ENCODE measurements at places on chromosomes 12 and 14.

- no peak for DNase-seq
These were observed 354.3 kb upstream of the SFSWAP start for GRCh38 chr12:131356485-131357184.

DNA sequence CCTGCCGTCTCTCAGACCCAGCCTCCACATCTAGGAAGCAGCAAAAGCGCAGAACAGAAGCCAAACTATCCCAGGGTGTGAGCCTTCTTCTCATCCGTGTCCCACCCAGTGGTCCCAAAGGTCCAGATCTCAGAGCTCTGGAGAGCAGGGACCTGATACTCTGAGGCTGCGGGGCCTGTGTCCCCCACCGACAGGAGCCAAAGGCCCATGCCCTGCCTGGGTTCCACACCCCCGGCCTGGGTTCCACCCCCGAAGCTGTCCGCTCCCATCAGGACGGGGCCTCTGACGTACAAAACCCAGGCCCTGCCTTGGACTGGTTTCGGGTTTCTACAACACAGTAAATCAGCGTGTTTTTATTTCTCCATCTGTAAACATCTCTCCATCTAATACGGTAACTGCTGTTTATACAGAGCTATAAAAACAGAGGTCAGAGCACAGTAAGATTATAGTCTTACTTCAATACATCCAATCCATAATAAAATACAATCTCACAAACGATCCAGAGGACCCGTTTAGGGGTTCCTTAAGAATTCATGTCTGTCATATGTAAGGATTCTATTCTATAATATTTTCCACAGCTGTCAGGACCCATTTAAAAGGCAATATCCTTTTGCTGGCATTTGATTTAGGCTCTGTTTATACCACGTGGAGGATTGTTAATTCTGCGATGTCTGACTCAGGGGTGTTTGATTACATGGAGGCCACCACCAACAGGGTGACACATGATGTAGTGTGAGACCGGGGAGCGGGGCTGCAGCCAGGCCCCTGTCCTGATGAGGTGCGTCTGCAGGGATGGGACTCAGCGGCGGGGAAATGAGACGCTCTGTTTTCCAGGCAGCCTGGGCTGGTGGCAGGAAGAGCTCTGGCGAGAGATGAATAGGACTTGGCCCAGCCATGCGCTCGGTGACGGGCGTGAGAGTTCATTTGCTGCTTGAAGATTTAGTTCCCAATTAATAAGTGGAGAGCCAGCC is 110.3 kb downstream of the DICER1 start:
- no peak for DNase-seq

DNA sequence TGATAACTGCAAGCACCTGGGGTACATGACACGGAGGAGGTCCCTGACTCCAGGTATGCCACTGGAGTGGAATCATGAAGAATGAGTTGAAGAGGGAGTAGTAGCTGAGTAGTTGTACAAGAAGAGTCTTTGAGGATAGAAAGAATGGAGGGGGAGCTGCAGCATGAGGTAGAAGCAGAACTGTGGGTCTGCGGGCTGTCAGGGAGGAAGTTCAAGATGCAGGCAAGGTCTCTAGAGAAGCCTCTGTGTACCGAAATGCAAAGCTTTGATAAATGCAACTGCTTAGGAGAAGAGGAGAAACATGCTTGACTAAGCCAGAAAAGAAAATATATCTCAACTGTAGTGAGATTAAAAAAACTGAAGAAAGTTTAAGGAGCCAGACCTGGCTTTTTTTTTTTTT is 91.5 kb downstream of the CPNE8 start:
- DNase-seq = no peak

- no peak for DNase-seq
These were observed 2.2 kb upstream of the RPAP3 start for GRCh38 chr12:47707905-47708543.

DNA sequence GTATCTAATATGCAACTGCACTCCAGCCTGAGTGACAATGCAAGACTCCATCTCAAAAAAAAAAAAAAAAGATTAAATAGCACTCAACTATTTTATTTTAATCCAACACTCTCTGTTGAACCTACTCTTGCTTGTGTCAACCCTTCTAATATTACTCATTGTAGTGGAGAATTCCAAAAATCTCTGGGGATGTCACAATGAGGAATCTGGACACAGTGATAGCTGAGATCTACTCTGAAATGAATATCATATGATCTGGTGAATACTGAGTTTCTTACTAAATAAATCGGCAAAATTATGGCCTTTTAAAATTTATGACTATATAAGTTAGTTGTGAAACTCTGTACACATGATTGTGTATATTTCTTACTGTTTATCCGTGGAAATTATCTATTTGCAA is 418.2 kb downstream of the BCAT1 start:
- no peak for DNase-seq

GRCh38 chr12:105272814-105273416 is 36.9 kb upstream of the APPL2 start:
- DNase-seq = no peak

DNA sequence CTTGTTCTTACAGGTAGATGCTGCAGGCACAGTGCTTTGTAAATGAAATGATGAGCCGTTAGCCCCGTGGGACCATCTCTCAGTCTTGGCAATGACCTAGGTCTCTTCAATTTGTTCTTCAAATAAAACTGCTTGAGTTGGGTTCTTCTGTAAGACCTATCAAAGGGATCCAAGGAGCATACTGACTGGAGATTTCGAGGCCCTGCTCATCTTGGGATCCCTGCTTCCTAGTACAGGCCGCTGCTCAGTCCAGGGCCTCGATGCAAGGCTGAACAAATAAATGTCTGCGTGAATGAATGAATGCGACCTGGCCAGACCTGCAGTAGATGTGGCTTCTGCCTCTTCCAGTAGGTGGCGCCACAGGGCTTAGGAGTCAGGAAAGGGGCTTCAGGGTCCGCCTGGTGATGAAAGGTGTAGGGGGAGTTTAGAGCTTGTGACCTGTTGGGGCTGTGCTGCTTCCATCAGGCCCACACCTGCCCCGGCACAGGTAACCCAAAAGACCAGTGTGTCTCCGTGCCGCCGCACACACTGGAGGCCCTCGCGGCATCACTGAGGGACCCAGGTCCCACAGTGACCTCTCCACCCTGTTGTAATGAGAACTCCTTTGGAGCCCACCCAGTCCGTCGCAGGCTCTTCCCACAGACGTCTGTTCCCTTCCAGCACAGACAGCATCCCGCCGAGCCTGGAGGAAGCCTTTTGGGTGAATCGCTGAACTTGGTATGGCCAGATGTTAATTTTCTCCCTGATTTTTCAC is 4.4 kb downstream of the CACNA1C start:
- DNase-seq = peak; percentile 76

- DNase-seq = no peak
These were observed 272.5 kb downstream of the SLC15A4 start for GRCh38 chr12:128551266-128551665.

DNA sequence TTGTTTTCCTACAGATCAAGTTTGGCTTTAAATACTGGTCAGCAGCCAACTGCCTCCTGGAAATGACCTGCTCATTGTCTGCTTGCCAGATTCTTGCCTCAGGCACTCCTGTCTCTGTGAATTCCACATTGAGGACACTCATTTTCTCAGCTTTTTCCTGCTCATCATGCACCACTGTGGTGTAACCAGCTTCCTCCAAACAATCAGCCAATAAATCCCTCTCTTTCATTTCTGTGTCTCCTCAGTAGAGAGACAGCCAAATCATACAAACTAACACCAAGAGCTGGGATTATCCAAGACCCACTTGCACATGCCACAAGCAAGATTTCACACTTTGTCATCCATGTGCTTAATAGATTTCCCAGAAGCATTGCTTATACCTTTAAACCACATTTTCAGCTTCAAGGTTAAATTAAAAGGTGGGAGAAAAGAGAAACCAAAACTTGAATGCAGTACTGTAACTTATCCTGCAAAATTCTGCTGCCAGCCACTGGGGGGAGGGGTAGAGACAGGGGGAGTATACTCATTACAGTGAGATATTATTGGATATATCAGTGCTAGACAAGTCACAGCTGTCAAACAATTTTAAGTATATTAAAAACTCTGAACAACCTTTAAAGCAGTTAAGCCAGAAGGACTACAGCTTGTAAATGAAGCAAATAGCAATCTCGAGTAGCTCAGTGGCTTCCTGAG is 105.0 kb downstream of the PPP2R5E start:
- no peak for DNase-seq

GRCh38 chr12:24791622-24792021 is 157.3 kb downstream of the BCAT1 start:
- DNase-seq = no peak

GRCh38 chr14:54369343-54369742 is 27.5 kb upstream of the CDKN3 start:
- no peak for DNase-seq

GRCh38 chr12:40032433-40033241 is 73.2 kb downstream of the SLC2A13 start:
- DNase-seq = no peak

DNA sequence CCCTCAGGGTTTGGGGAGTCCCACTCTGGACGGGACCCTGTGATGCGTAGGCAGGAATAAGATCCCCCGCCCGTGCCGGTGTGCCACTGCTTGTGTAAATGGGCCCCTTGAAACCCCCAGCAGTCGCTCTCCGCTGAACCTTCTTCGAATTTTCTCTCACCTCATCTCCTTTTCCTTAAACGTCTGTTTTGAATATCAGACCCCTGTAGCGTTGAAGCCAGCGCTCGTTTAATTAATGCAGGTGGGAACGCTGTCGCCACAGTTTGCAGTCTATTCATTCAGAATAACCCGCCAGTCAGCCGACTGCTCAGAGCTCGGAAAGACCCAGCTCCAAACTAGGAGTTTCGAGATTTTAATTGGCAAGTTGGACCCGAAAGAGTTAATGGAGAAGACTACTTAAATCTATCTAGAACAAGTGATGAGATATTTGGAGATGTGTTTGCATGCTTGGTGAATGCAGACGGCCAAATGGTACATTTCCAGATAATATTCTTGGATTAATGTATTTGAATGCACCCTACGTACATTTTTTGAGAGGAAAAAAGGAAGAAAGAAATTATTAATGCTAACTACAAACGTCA is 739 bp upstream of the PPP2R5E start:
- peak; percentile 8 for DNase-seq

DNA sequence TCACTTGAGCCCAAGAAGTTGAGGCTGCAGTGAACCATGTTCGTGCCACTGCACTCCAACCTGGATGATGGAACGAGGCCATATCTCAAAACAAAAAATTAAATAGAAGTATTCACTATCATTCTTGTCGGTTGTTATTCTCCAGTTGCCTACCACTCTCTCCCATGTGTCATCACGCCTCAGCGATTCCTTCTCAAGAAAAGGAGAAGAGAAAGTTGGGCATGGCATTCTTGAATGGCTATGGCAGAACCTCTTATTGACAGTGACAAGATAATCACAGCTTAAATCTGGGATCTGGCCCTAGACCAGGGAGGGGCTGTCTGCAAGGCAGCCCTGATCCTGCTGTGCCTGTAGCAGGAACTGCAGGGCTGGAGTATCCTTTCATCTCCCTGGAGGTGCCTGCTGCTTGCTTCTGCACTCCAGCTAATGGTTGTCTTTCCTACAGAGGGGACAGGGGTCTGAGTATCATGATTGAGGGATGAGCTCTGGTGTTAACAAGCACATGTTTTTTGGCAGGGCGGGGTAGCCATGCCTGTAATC is 12.8 kb upstream of the MLEC start:
- no peak for DNase-seq

GRCh38 chr12:98403385-98403784 is 112.0 kb upstream of the TMPO start:
- DNase-seq = no peak

GRCh38 chr12:31324116-31324844 is 1.7 kb downstream of the SINHCAF start:
- peak; percentile 58 for DNase-seq

DNA sequence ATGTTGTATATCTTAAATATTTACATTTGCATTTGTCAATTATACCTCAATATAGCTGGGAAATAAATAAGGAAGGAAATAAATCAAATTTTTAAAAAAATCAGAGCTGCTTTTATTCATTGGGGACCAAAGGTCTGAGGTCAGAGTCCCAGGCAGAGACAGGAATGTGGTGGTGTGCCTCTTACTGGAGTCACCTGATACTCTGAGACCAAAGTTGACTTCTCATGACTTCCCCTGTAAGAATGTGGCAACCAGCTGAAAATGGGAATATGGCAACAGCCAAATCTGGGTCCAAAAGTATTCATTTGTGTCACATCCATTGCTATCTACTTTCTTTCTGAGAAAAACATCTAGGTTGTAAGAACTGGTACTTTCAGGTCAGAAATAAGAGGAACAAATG is 496.6 kb upstream of the TMPO start:
- no peak for DNase-seq

DNA sequence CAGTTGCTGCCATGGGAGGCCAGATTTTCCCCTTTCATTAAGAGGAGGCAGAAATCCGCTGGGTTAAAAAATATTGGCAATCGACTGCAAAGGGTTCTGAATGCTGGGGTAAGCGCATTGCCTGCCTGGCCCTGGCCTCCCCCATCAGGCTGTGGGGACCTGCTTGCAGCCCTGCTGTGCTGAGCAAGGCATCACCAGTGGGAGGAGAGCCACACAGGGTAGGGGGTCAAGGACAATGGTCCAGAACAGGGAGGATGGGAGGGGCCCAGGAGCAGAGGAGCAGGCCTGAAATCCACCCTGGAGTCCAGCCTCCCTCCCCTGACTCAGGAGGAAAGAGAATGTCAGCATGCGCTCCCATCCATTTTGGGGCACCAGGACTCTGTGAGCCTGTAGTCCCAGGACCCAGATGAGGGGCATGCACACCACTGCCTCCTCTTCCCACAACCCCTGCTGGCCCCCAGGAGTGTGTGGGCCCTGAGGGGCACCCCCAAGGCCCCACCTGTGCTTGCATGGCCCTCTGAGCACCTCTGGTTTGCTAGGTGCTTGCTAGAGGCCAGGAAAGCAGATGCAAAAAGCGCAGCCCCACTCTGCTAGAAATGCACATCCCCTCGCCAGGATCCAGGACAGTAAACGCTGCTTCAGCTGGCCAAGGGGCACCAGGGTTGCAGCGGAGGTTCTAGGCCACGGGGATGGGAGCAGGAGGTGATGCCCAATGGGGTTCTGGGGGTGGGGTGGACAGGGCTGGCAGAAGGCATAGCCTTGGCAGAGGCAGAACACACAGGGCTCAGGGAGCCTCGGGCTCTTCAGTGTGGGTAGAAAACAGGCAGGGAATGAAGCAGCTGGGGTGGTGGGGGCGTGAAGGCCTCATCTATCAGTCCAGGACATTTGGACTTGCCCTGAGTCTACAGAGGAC is 14.6 kb downstream of the TESC start:
- no peak for DNase-seq

GRCh38 chr14:63401646-63402045 is 82.9 kb upstream of the GPHB5 start:
- DNase-seq = no peak

GRCh38 chr12:45853550-45853949 is 124.0 kb downstream of the ARID2 start:
- DNase-seq = no peak
